Naive thymus-derived CD4-positive, alpha-beta T cell (primary cell): ENCODE measurements at places on chromosomes 7 and 10.
A peak's percentile ranks its signal among the peaks of the same experiment; 100 is the strongest.

DNA sequence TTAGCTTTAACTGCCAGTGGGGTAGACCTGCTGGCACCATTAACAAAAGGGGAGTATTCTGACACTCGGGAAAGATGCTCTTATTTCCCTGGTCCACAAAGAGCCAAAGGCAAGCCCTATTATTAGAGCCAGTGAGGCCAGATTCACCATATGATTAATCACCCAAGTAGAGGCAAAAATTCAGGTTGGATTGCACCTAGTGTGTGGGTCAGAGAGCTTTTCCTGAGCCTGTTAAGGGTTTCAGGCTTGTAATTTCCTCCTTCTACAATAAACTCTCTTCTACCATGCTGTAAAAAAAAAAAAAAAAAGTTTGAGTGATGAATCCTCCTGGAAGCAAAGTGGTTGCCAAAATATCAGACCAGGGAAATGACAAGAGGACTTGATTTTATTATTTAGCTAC lies 163.5 kb downstream of the MBL2 start:
- DNase-seq: no peak

GRCh38 chr7:101163279-101164070 lies 1.9 kb downstream of the VGF start:
- peak; percentile 22 for DNase-seq

- no peak for DNase-seq
Observed at GRCh38 chr10:132963430-132963960, 21.1 kb upstream of the CFAP46 start.

- no peak for DNase-seq
Observed at GRCh38 chr7:3436746-3437145, 135.7 kb downstream of the SDK1 start.

DNA sequence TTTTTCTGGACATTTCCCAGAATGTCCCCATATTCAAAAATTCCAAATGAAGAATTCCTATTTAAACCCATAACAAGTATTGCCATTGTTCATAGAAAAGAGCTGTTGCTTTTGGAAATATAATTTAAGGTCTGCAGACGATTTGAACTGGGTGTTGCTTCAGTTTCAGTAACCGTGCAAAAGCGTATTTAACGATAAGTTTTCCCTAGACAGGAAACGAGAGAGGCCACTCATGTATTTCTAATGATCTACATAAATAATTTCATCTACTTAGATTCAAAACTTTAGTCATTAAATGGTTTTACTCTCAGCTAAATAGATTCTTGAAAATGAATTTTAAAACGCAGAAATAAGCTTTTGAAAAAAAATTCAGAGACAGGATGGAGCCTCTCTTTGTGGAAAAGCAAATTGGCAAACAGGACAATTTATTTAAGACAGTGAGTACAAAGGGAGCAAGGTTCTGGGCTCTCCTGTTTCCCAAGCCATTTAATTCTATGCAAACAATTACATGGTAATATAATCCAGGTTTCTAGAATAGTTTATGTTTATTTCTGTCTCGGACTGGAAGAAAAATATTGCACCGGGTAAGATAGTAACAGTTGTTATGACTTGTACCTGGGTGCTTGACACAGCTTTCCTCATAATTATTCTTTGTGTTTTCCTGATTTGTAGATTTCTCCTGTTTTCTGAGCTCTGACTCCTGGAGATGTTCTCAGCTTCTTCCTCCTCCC lies 263.0 kb downstream of the BAMBI start:
- no peak for DNase-seq

DNA sequence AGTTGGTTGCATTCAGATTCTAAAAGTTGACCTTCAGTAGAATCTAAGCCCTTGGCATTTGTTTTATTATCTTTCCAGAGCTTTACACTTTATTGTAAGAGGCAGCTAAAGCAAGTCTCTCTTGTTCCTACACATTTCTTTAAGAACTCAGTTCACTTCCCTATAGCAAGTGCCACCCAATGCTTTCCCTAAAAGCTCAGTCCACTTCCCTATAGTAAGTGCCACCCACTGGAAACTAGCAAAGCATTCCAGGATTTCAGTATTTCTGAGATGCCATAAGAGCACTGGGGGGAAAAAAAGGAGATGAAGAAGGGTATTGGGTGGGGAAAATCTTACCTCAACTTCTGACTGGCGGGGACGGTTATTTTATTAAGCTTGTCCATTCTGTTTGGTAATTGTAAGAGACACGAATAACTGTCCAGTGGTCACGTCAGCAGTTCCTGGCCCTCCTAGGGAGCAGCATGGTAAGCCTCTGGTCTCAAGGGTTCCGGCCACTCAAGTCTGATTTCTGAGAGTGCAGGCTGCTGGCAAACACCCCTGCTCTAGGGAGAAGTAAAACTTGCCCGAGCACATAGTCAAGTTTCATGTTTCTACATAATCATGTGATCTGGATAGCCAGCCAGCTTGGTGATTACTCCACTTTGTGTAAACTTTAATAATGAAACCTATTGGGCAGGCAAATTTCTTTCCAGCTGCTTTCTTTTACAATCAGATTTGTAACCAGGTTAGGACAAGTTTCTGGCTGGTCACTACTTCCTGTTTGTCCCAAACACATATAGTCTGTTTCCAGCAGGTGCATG lies at the start of gene BLNK:
Gene BLNK (minus strand): TSS at position 554 of the 800 bp plus-strand sequence. CDS start 171 bp downstream, at position 383.
- no peak for DNase-seq

DNA sequence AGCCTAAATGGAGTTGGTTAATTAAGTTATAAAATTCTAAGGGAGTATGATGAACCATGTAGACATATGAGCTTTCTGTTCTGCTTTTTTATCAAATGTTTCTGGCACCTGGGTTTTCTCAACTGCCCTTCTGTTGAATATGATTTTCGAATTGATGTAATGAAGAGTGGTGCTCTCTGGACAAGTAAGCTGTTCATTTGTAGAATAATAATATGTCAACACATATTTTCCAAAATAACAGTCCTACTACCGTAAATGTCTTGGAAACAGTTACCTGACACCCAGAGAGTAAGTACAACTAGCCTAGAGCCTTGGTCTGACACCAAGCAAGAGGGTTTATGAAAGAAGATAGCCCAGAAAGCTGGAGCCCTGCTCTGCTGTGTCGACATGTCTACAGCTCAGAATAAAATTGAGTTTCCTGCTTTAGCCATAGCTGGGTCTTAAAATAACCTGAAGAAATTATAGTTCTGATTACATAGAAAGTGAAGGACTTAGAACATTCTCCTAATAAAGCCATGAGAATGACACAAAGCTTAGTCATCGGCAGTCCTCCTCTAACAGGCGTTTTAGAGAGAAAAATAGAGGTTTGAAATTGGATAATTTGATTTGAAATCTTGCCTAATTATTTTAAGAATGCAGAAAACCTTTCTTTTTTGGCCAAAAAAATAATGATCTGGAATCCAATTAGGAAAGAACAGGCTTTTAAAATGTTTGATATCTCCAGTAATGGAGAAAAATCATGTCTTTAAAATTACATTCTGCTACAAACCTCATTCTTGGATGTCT lies 25.1 kb downstream of the HDAC9 start:
- no peak for DNase-seq

DNA sequence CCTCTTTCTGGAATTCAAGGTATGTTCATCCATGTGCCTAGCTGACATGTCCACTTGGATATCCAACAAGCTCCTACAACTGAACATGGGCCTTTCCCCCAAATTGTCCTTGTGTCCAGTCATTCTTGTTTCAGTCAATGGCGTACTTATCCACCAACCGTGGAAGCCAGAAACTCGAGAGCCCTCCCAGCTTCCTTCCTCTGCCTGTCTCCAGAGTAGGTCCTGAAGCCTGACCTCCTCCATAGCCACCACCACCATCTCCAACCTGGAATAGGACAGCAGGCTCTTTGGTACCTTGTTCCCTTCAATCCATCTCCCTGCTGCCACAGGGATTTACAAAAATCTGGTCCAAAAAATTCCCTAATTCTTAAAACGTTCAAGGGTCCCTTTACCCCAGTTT lies 305.1 kb downstream of the RPS24 start:
- no peak for DNase-seq

GRCh38 chr7:129366-130221 lies 62.8 kb upstream of the FAM20C start:
- no peak for DNase-seq

- DNase-seq: no peak
Observed at GRCh38 chr7:67022511-67022910, 25.9 kb downstream of the TYW1 start.

GRCh38 chr7:37081436-37081835 lies 357.1 kb upstream of the AOAH start:
- DNase-seq: no peak

DNA sequence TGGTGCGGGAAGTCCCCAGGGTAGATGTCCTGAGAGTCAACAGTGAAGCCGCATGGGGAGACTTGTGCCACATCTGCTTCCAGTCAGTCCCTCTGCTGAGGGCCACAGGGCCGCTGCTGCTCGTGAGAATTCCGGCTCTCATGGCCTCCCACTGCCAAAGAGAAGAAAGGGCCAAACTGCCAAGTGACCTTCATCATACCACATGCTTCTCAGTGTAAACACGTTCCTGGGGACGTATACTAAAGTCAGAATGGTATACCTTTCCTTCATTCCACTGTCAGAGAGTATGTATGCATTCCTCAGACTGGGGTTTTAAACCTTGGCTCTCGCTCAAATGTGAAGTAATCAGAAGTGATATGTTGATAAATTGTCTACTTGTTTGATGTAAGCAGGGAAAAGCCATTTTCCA lies 52.8 kb upstream of the SEC61G start:
- DNase-seq: no peak

DNA sequence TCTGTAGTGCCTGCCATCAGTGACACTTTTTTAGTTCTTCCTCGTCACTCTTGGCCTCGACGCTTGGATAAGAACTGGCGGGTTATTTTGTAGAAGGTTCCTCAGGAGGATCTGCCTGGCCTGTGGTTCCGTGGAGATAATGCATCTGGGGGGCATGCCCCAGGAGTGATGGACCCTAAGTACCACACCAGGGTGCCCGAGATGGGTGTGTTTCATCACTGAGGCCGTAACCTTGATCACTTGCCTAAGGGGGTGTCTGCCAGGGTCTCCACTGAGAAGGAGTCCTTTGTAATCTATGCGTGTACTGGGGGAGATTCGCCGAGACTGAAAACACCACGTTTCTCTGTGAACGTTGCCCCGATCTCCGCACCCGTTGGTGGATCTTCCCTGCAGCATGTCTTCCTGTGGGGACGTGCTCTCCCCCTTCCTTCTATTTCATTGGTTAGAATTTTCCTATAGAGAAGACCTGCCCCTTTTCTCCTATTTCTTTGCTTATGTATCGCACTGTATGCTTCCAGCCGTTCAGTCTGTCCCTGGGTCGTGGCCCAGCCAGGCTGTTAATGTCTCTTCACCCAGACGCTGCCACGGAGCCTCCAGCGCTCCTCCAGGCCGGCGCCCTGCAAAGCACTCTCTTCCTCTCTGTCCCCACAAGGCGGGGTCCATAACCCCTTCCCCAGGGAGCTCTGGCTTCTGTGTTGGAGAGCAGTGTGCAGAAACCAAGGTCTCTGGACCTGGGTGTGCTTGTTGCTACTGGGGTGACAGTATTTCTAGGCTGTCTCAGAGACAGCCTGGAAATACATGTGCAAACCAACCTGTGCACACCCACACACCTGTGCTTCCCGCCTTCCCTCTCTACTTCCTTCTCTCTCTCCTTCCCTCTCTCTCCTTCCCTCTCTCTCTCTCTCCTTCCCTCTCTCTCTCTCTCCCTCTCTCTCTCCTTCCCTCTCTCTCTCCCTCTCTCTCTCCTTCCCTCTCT lies 14.4 kb upstream of the DPYSL4 start:
- DNase-seq: no peak

GRCh38 chr10:103204353-103205255 lies 11.5 kb upstream of the NT5C2 start:
- DNase-seq: no peak

GRCh38 chr7:96297876-96298275 lies 24.0 kb downstream of the SLC25A13 start:
- no peak for DNase-seq

- no peak for DNase-seq
Observed at GRCh38 chr10:113735913-113736312, 15.6 kb upstream of the PLEKHS1 start.

GRCh38 chr10:6217611-6218010 lies 14.9 kb downstream of the PFKFB3 start:
- DNase-seq: no peak

DNA sequence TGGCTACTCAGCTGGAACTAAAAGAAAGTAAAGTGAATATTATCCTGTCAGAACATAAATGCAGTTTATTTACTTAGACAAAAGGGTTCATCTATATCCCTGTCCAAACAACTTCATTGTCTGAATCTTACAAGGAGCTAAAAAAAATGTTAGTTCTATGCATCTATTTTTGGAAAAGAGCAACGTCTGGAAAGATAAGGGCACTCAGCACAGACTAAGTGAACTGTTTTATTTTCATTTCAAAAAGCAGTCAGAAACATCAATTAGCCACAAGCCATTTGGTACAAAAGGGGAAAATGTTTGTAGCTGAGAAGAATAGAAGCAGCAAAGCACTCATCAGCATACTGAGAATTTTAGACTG lies 245.5 kb downstream of the FOXP2 start:
- no peak for DNase-seq

DNA sequence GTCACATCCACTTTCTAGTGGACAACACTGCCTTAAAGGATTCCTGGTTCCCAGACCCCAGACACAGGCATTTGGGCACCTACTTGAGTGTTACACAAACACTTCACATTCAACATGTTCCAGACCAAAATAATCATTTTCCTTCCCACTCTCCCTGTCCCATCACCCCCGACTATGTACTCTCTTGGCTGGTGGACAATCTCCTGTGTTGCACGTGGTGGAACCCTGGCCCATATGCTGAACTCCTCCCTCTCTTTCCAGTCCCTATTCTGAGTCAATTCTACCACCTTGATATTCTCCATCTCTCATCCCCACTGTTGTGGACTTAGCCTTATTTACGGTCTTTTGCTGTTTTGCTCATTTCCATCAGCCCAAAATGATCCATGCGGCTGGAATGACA lies 8.3 kb upstream of the SEPHS1 start:
- DNase-seq: no peak

DNA sequence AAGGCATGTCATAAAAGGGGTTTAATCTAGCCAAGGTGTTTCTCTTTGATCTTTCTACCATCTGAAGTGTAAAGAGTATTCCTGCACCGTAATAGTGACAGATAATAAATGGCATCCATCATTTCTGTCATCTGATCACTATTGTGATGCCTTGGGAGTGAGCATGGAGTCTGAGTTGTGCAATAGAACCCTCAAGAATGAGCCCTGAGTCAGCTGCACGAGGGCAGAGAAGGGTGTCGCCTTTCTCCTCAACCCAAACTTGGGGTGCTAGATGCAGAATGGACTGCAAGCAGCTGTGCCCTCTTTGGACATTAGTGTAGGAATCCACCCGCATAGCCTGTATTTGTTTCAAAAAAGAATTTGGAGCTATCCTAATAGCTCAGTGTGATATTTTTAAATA lies 115.2 kb downstream of the ZNF37A start:
- no peak for DNase-seq

DNA sequence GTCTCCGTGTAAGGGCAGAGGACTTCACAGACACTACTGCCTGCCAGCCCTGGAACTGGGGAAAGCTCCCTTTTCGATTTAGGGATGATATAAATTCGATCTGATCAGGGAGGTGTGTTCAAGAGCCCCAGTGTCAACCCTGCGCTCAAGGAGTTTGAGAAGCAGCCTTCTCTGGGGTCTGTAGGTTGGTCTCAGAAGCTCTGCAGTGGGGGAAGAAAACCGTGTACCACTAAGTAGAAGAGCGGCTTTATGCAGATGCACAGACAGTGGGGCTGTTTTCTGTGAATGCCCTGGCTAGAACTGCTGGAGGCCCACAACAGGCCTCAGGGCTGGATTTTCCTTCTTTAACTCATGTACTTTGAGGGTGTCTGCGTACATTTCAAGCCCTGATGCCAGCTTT lies 6.3 kb upstream of the TBX20 start:
- DNase-seq: no peak

GRCh38 chr10:69459893-69460575 lies 8.8 kb downstream of the TSPAN15 start:
- DNase-seq: no peak

GRCh38 chr10:10791869-10792268 lies 225.8 kb upstream of the CELF2 start:
- no peak for DNase-seq
